WERI-Rb-1 (cell line): ENCODE measurements at places on chromosomes 3 and 15.

GRCh38 chr3:56836276-56837163 lies 34.8 kb upstream of the ARHGEF3 start:
- DNase-seq = no peak

GRCh38 chr3:183128709-183129108 lies 29.4 kb upstream of the MCCC1 start:
- DNase-seq = no peak

DNA sequence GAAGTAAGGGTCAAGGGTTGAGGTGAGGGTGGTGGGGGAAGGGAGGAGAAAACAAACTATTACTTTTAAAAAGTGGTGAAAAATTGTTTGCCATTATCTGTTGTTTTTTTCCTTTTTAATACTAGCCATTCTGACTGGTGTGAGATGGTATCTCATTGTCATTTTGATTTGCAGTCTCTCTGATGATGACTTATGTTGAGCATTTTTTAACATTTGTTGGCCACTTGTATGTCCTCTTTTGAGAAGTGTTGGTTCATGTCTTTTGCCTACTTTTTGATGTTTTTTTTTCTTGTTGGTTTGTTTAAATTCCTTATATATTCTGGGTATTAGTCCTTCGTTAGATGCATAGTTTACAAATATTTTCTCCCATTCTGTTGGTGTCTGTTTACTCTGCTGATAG lies 185.9 kb upstream of the ANKRD28 start:
- no peak for DNase-seq

DNA sequence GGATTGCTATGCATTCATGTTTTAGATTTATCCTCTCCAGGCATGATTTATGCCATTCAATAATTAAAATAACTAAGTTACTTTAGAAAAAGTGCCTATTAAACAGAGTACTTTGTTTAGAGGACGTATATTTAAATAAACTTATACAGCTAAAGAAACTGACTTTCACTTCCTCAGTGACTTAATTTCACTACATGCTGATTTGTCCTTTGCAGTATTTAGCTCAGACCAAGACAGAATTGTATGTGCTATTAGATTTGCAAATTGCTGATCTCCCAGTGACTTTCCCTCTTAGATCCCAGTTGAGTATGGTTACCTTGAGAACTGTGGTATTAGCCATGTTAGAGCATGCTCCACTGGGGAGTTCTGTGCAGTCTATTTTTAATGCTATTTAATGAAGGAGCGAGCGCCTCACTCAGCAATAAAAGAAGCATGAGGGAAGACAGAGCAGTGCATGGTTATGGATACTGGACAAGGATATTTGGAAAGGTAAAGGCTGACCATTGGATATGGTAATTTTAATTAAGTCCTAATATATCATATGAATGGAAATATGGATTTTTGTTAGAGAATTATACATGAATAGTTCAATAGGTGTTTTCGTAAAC lies 2.7 kb downstream of the ARPP21 start:
- no peak for DNase-seq

DNA sequence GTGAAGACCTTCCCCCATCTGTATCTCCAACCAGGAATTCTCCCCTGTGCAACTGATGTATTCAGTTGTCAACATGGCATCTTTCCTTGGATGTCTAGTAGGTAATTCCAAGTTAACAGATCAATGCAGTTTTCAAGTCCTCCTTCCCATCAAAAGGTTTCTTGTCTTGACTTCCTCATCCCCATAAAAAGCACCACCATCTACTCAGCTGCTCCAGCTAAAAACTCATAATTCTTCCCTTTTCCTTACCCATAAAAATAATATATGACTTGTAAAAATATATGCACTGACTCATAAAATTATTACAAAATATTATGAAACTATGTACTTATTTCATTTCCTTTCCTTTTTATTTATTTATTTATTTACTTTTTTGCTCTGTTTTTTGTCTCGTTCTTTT lies 5.0 kb upstream of the CAND2 start:
- no peak for DNase-seq
